ENCODE measurements at places on chromosomes 5 and 9. TPM values are rescaled to one million over a fixed set of nuclear protein-coding genes. Genes with fewer than 3 reads are reported as not detected.
A peak's percentile ranks its signal among the peaks of the same experiment; 100 is the strongest.

DNA sequence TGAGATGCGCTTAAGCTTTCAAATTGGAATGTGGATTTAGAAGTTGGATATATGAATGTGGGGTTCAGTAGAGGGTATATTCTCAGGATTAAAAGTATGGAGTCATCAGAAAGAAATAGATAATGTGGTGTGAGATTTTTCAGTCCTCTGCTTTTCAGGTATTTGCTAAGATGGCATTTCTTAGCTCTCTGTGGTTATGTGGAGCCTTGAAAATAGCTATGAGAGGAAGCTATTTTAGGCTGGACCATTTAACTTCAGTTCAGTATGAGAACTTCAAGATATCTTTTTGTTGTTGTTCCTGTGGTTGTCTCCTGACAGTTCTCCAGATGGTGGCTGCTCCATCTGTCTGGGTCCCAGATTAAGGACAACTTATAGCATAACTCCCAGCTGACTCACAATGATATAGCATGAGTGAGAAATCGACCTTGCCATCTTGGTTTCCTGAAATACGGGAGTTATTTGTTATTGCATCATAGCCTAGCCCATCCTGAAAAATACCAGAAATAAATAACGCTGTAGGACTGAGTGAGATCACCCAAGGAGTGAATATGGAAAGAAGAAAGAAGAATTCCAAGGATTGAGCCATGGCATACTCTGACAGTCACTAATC, 461.5 kb downstream of the ANXA1 start:
- no peaks in the 10 kb centered on the region for H3K4me1 ChIP-seq
- H3K27ac ChIP-seq, result no peak overlapping the region
- no peaks in the 10 kb centered on the region for H3K27me3 ChIP-seq
- DNase-seq, result no peak
- H3K4me3 ChIP-seq, result no peak overlapping the region

DNA sequence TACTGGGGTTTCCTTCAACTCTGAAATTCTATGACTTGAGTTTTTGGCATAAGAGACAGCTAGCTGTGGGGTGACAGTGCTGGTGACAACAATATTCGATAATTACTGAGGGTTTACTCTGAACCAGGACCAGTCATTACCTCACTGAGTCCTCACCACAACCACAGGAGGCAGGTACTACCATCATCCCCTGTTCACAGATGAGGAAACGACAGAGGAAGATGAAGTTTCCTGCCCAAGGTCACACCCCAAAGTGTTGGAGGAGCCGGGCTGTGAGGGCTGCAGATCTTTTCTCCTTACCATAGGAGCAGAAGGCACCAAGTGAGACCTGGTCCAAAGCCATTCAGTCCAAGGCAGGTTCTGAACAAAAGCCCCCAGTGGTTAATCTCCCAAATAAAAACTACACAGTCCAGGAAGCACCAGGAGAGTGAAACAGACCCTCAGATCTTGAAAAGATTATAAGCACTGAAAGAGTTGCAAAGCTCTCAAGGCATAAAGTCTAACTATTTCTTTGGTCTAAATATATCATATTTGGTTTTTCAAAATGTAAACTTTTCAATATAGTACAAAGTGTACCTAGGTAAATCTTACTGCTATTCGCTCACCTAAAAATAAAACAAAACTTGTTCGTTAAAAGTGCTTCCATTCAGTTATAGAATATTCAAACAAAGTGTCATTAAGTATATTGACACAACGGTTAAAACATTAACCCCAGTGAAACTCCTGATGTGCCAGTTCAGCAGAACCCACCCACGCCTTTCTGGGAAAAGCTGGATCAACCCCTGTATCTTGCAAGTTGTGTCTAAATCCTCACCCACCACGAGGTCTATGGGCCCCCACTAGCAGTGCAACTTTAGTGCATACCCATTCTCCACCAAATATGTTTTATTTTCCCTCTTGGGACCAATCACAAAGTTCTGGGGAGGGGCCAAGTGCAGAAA, 82.6 kb upstream of the EQTN start:
- H3K4me3 ChIP-seq, result no peak overlapping the region
- no peaks in the 10 kb centered on the region for H3K36me3 ChIP-seq
- H3K27me3 ChIP-seq, result no peaks in the 10 kb centered on the region
- no peaks in the 10 kb centered on the region for H3K4me1 ChIP-seq

GRCh38 chr5:93653716-93654115, 70.7 kb downstream of the NR2F1 start:
- no peak for DNase-seq
- H3K4me1 ChIP-seq, result peaks cover 10% of the 10 kb centered on the region
- H3K27me3 ChIP-seq, result no peaks in the 10 kb centered on the region
- H3K4me3 ChIP-seq, result no peak overlapping the region

GRCh38 chr5:137016783-137017324, 482.3 kb downstream of the SPOCK1 start:
- no peaks in the 10 kb centered on the region for H3K36me3 ChIP-seq
- no peaks in the 10 kb centered on the region for H3K4me1 ChIP-seq
- no peak for DNase-seq
- H3K4me3 ChIP-seq, result no peak overlapping the region

The NPR3 gene
- not detected for total RNA-seq

DNA sequence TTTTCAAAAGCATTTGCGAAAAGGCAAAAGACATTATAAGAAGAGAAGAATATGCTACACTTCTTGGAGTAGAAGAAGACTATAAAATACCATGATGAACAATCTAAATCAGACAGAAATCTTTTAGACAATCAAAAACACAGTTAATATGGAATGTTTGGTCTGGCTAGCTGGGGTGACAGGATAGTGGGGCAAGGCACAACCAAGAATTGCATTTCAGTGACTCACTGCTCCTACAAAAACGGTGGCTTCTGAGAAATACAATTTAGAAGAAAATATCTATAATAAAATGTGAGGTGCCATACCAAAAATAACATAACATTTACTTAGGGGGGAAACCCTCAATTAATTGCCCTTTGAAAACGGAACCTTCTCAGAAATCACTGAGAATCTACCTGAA, 363.4 kb downstream of the NPR3 start:
- H3K4me3 ChIP-seq, result no peak overlapping the region
- no peak for DNase-seq
- no peaks in the 10 kb centered on the region for H3K27me3 ChIP-seq

DNA sequence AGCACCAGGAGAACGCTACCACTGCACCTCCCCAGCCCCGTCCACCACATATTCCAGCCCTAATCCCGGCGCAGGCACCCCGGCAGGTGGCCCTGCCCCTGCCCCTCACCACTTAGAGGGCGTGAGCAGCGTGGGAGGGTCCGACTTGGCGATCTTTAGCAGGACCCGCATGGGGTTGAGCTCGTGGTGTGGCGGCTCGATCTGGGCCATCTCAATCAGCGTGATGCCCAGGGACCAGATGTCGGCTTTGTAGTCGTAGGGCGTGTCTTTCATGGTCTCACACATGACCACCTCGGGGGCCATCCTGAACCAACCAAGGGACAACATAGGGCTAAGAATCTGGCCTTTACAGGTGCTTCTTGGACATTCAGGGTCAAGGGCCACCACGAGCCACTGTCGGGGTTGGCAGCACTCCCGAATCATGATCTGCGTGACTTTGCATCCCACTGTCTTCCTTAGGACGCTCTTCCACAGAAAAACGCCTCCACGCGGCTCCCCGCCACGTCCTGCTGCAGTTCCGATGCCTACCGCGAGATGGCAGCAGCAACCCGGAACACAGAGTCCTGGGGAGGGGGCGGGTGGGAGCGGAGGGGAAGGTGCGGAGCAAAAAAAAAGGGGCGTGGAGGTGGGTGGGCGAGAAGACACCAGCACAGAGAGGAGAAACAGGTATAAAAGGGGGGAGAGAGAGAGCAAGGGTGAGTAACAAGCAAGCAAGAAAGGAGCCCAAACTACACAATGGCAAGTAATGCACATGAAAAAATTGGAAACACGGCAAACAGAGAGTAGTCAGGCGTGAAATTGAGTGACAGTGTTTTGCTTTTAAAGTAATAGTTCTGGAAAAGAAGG, 81.3 kb downstream of the STK10 start:
- peaks cover 54% of the 10 kb centered on the region for H3K4me1 ChIP-seq
- peaks cover 5% of the 10 kb centered on the region for H3K36me3 ChIP-seq
- no peaks in the 10 kb centered on the region for H3K27me3 ChIP-seq
- peak overlapping the region; percentile 51 for H3K4me3 ChIP-seq
- peak; percentile 66 for DNase-seq
- peak overlapping the region; percentile 54 for H3K27ac ChIP-seq

DNA sequence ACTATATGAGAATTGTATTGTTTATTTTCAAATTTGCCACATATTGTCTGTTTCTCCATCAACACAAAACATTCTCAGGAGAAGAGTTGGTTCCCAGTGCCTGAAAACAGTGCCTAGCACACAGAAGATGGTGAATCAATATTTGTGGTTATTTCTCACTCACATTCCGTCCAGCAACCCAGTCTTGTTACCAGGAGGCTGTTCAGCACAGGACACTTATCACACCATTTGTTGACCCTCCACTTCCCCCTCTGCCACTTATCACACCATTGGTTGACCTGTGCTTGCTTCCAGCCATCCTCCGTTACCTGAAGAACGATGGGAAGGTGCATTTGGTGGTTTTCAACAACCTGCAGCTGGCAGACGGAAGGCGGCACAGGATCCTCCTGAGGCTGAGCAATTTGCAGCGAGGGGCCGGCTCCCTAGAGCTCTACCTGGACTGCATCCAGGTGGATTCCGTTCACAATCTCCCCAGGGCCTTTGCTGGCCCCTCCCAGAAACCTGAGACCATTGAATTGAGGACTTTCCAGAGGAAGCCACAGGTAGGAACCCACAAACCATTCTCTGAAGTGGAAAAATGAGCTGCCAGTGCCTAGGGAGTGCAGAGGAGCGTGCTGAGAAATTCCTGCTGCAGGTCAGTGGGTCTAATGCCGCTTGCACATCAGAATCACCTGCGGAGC, 20.5 kb downstream of the THBS4 start:
- DNase-seq, result no peak
- no peaks in the 10 kb centered on the region for H3K36me3 ChIP-seq
- H3K4me1 ChIP-seq, result no peaks in the 10 kb centered on the region
- H3K27me3 ChIP-seq, result peaks cover 9% of the 10 kb centered on the region
- no peak overlapping the region for H3K27ac ChIP-seq

DNA sequence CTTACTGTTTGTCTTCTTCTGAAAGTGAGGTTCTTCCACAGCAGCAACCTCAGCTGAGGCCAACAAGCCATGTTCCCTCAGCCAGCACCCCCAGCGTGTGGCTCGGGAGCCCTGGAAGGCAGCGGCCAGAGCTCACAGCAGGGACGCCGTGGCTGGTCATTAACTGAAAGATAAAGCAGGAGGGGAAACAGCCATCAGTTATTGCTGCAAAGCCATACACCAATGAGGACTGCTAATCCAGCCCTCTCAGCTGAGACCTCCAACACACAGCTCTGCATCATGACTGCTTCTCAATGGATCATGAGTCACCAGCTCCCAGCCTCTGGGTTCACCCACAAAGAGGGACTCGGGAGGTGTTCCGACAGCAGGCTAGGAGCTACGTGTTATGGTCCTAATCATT, 24.3 kb downstream of the ABCA1 start:
- DNase-seq, result peak; percentile 22
- peaks cover 4% of the 10 kb centered on the region for H3K4me1 ChIP-seq
- H3K27me3 ChIP-seq, result peaks cover 4% of the 10 kb centered on the region
- no peak overlapping the region for H3K4me3 ChIP-seq
- no peak overlapping the region for H3K27ac ChIP-seq
- no peaks in the 10 kb centered on the region for H3K36me3 ChIP-seq

The SLC24A2 gene
- total RNA-seq, result not detected

- H3K4me1 ChIP-seq, result no peaks in the 10 kb centered on the region
- H3K36me3 ChIP-seq, result peaks cover 6% of the 10 kb centered on the region
- no peak overlapping the region for H3K4me3 ChIP-seq
- no peak for DNase-seq
- H3K27ac ChIP-seq, result peak overlapping the region; percentile 11
Observed at GRCh38 chr9:76101075-76101474, 210.6 kb downstream of the PCSK5 start.

The RNF183 gene
- total RNA-seq, result not detected

DNA sequence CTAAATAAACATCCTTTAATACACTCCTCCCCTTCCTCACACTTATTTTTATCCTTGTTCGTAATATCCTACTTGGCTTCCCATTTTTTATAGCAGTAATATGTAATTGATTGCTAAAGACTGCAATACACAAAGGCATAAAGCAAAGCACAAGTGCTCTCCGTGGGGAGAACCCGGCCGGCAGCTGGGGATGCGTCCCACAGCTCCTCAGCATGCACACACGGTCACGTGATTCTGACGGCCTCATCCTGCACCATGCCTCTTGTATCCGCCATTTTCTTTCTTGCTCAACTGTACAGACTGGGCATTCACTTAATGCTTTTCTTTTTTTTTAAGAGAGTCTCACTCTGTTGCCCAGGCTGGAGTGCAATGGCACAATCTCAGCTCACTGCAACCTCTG, 2.8 kb downstream of the BRD3OS start:
- no peaks in the 10 kb centered on the region for H3K4me1 ChIP-seq
- no peak for DNase-seq
- peak overlapping the region; percentile 22 for H3K4me3 ChIP-seq
- peaks cover 2% of the 10 kb centered on the region for H3K36me3 ChIP-seq
- H3K27ac ChIP-seq, result no peak overlapping the region

- no peaks in the 10 kb centered on the region for H3K27me3 ChIP-seq
- no peak for DNase-seq
- peaks cover 29% of the 10 kb centered on the region for H3K4me1 ChIP-seq
- no peaks in the 10 kb centered on the region for H3K36me3 ChIP-seq
Observed at GRCh38 chr5:82349652-82350051, 71.5 kb upstream of the RPS23 start.

GRCh38 chr9:101513351-101513750, 20.3 kb upstream of the RNF20 start:
- H3K36me3 ChIP-seq, result no peaks in the 10 kb centered on the region
- H3K4me3 ChIP-seq, result no peak overlapping the region
- H3K4me1 ChIP-seq, result no peaks in the 10 kb centered on the region
- peaks cover 37% of the 10 kb centered on the region for H3K27me3 ChIP-seq
- no peak overlapping the region for H3K27ac ChIP-seq

GRCh38 chr5:132777209-132778069, at the start of gene SEPTIN8:
SEPTIN8 (minus strand) TSS chr5:132777239; CDS start chr5:132777137, 102 bp downstream.
- peaks cover 18% of the 10 kb centered on the region for H3K4me1 ChIP-seq
- peak within 1 kb of the TSS; percentile 19 for H3K27ac ChIP-seq
- no peaks in the 10 kb centered on the region for H3K36me3 ChIP-seq
- peak; percentile 75 for DNase-seq

GRCh38 chr5:13632676-13633075, 311.8 kb downstream of the DNAH5 start:
- H3K27ac ChIP-seq, result no peak overlapping the region
- DNase-seq, result no peak
- no peak overlapping the region for H3K4me3 ChIP-seq
- no peaks in the 10 kb centered on the region for H3K36me3 ChIP-seq
- no peaks in the 10 kb centered on the region for H3K4me1 ChIP-seq
